ENCODE measurements at places on chromosomes 7 and 10.

GRCh38 chr7:68050627-68051026 is 1054.0 kb downstream of the TYW1 start:
- no peak for DNase-seq

GRCh38 chr7:150950496-150951180 is 27.5 kb downstream of the KCNH2 start:
- DNase-seq: no peak

DNA sequence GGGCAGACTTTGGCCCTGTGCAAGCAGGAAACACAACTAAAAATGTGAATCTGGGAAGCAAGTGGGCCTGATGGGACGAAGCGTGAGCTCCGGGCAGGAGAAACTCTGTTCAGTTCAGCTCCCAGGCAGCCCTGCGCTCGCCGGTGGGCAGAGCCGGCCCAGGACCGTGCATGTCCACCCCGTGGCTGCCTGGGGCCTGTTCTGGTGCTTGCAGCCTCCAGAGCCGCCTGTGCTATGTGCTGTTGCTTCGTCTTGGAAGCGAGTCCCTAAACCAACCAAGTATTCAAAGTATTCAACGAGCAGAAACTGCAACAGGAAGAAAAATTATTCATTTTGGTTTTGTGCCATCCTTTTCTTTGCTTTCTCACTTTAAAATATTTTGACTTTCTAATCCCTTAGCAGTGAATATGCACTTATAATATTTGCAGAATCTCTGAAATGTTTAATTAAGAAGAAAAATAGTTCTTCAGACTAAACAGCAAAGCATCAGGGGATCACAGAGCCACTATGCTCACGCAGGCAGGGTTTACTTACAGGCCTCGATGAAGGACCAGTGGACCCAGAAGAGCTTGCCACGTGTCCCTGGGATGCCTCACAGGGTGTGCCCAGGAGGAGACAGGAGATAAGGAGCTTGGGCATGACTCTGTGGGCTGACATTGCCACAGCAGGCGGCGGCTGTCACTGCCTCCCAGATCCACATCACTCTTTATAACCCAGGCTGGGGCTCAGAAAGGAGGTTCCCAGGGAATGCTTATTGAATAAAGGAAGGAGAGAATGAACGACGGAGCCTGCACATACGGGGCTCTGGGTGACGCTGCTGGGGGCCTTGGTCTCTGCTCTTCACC is 45.6 kb downstream of the VIPR2 start:
- no peak for DNase-seq

DNA sequence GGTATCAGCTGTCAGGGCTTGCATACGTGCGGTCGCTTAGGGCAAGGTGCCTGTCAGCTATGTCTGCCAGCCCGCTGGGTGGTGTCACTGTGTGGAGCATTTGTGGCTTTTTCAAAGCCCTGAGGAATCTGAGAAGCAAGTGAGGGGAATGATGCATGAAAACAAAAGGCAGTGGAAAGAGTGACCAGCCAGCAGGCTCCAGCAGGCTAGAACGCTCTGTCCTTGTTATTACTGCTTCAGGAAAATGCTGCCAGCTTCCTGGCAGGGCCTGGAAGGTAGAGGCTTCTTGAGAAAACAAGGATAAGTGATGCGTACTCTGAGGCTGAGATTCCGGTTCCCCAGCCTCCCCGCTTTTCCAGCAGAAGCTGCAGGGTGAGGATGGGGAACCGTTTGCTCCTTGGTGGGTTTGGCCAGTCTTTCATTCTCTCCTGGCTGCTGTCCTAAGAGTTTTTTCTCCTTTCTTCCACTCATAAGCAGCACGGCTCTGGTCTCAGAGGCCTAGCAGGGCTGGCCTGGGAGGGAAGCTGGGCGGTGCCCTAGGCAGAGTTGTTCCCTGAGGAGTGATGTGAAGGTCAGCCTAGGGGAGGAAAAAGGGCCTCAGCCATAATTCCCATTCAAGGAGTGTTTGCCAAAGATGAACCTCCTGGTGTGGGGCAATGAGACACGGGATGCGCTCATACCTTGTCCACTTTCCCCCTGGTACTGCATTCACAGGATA is 42.8 kb upstream of the MKLN1 start:
- DNase-seq: no peak

DNA sequence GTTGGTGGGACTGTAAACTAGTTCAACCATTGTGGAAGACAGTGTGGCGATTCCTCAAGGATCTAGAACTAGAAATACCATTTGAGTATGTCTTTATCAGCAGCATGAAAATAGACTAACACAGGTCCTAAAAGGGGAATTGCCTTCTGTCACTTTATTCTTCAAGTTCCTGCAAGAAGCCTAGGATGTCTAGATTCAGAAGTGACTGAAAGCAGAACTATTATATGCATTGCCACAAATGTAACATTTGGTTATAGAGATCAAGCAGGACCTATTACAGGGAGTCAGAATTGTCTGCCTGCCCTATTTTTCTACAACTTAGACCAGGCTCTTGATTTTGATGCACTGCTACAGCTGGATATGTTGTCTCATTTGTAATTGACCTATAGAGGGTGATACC is 364.7 kb downstream of the SORCS1 start:
- no peak for DNase-seq

GRCh38 chr7:140375892-140376730 is 22.2 kb downstream of the SLC37A3 start:
- DNase-seq: no peak

- no peak for DNase-seq
Observed at GRCh38 chr7:86958380-86958779, 101.1 kb downstream of the ELAPOR2 start.

DNA sequence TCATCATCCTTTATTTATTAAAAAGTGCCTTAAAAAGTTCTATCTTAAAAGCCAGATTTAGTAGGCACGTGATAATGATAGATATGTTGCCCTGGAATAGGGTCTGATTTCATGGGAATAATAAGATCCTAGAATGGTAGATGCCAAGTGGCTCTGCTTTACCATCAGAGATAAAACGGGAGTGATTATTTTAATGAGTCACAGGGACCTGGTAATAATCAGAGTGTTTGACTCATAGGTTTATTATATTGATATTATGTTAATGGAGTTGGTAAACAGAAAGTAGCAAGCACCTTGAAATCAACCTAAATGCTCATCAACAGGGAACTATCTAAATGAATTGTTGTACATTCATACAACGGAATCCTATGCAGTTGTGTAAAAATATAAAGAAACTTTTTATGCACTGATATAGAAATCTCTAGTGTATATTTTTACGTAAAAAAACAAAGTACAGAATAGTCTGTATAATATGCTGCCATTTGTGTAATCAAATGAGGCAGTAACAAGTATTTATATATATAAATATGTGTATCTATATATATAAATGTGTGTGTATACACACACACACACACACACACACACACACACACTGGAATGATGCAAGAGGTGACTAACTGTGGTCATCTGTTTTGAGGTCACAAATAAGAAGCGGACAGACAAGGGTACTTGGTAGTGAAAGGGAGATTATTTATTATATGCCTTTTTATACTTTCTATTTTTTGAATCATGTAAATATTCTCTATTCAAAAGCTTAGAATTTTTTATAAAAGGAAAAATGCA is 78.6 kb upstream of the DYNC1I1 start:
- no peak for DNase-seq

DNA sequence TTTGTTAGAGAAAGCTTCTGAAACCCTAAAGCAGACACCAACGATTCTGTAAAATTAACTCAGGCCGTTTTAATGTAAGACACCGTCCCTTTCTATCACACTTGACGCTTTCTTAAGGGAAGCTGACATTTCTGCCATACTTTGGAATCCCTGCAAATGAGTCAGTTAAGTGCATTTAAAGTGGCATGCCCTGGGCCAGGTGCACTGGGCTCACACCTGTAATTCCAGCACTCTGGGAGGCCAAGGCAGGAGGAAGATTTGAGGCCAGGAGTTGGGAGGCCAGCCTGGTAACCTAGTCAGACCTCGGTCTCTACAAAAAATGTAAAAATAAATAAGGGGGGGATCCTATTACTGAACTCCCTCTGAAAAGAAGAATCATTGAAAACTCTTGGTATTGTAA is 4.4 kb downstream of the UBE2H start:
- no peak for DNase-seq

DNA sequence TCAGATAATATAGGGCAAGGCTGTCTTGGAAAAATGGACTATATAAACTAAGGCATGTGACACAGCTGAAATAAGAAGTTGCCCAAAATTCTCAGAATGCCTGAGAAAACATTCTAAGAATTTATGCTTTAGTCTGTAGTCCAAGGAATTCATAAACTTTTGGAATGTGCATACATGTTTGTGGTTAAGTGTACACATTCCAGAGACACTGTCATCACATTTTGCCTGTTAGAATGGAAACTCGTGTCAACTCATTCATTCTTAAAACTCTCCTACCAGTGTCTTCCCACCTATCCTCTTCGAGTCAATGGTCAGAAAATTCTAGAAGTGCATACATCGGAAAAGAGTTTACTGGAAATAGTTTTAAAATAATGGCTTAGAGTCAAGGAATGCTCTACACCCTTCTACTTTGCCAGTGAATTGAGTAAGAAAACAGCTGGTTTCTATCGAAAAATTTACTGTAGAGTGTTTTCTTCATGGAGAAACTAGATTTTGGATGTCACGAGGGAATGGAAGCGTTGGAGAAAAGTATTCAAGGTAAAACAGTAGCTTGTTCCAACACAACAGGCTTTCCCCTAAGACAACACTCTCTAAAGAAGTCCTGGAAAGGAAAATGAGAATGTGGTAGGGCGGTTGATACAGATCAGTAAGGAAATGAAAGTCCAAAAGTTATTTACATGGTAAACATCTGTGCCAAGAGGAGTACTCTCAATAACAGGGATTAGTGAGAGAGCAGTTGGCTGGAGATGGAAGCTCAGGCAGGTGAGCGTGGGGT is 1177.6 kb upstream of the C7orf33 start:
- no peak for DNase-seq
